ENCODE measurements at places on chromosomes 6 and 20.

DNA sequence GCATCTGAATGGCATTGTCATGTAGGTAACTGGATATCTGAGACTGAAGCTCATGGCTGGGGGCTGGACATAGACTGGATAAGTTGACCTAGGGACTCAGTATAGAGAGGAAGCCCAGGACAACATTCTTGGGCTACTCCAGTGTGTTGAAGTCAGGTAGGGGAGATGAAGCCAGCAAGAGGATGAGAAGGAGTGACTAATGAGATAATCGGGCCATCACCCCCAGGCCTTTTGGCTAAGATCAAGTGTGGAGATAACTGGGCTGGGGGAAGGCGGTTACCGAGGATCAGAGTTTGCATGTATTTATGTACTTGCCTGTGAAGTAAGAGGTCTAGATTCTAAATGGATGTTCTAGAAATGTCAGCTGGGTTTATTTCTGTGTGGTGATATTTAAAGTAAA lies 73.4 kb downstream of the ELOVL2 start:
- DNase-seq, result no peak

- DNase-seq, result no peak
These were observed 5.0 kb downstream of the COL21A1 start for GRCh38 chr6:56242346-56242745.

GRCh38 chr6:168184701-168185100 lies 105.7 kb upstream of the FRMD1 start:
- no peak for DNase-seq

- DNase-seq, result no peak
These were observed 149.8 kb upstream of the AKAP12 start for GRCh38 chr6:151089978-151090377.

- no peak for DNase-seq
These were observed 352.4 kb downstream of the LAMA2 start for GRCh38 chr6:129235167-129236000.

GRCh38 chr20:37095108-37095598 lies 644 bp downstream of the RBL1 start:
- DNase-seq, result peak; percentile 74

GRCh38 chr6:166019214-166019613 lies 148.4 kb downstream of the TBXT start:
- DNase-seq, result no peak

GRCh38 chr6:44023586-44024454 lies 103.4 kb downstream of the MRPL14 start:
- no peak for DNase-seq

DNA sequence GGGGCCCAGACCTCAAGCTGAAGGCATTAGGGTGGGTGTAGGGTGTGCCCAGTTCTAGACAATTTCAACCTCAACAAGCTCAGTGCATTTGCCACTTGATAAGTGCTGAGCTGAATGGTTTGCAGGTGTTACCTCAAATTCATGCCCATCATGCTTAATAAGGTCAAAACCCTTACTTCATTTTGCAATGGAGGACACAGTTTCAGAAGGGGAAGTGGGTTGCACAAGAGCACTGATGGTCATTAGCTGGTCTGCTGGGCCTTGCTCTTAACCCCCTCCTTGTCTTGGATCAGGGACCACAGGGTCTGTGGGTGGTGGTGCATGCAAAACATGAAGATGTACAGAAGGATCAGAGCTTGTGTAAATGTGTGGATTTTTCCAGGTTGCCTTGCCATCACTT lies 71.0 kb upstream of the SIRPA start:
- DNase-seq, result no peak

- DNase-seq, result peak; percentile 45
These were observed 38.7 kb upstream of the RIPOR2 start for GRCh38 chr6:24974182-24975171.

DNA sequence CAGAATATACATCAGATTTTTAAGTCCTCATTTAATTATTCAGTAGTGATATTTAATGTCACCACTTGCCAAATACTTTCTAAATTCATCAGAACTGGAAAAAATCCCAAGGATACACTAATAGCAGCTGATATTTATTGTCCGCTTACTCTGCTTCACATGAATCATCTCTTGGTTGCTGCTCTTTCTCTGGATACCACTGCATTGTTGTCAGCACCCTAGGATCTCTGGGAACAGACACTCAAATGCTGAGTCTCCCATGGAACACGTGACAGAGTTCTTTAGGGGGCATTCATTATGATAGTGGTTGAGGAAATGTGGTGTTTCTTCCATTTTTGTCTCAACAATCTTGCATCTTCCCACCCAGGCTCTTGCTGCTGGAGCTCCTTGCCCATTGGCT lies 318.0 kb downstream of the RFPL4B start:
- DNase-seq, result no peak

GRCh38 chr20:2224368-2224639 lies 71.5 kb upstream of the TGM3 start:
- no peak for DNase-seq

GRCh38 chr6:88547768-88548167 lies 381.6 kb upstream of the CNR1 start:
- DNase-seq, result no peak

- no peak for DNase-seq
These were observed 831.6 kb upstream of the EYS start for GRCh38 chr6:66538551-66539135.

GRCh38 chr6:159043251-159043650 lies 1.5 kb downstream of the TAGAP start:
- DNase-seq, result peak; percentile 67

DNA sequence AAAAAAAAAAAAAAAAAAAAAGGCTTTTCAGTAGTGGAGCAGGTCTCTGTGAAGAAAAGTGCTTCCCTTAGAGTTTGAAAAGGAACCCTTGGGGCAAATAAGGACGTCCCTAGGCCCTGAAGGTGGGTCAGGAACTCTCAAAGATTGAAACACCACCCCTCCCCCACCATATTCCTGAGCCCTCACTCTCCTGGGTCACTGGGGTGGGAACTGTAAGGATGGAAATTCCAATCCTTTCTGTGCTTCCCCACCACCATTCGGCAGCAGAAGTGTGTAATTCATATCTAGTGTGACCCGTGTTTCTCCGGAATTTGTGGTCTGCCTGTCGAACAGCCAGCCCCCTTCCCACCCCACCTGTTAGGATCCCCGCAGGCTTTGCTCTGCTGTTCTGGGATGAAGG lies 12.3 kb downstream of the CDYL start:
- DNase-seq, result no peak

DNA sequence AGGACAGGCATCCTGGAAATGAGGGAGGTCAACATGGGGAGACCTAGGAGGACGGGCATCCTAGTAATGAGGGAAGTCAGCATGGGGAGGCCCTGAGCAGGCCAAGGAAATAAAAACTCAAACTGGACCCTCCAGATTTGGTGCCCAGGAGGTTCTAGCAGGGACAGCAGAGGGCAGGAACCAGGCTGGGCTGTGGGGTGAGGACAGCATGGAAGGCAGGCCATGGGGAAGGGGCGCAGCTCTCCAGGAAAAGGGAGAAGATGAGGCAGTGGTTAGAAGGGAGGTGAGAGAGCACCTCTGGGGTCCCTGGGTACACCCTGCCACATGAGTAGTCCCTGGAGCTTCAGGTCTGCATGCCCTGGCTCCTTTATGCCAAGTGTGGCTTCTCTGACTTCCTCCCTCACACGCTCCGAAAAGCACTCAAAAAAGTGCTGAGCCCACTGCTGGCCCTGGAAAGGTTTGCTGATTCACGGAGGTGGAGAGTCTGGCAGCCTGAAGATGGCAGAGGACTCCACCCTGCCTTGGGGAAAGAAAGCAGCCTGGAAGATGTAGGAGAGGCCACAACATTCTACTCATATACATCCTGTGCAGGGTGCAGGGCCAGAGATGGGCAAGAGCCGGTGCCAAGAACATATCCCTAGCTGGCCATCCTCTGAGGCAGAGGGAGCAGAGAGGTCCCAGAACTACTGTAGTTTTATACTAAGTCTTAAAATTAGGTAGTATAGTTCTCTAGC lies 154.9 kb downstream of the MRPL14 start:
- DNase-seq, result no peak

DNA sequence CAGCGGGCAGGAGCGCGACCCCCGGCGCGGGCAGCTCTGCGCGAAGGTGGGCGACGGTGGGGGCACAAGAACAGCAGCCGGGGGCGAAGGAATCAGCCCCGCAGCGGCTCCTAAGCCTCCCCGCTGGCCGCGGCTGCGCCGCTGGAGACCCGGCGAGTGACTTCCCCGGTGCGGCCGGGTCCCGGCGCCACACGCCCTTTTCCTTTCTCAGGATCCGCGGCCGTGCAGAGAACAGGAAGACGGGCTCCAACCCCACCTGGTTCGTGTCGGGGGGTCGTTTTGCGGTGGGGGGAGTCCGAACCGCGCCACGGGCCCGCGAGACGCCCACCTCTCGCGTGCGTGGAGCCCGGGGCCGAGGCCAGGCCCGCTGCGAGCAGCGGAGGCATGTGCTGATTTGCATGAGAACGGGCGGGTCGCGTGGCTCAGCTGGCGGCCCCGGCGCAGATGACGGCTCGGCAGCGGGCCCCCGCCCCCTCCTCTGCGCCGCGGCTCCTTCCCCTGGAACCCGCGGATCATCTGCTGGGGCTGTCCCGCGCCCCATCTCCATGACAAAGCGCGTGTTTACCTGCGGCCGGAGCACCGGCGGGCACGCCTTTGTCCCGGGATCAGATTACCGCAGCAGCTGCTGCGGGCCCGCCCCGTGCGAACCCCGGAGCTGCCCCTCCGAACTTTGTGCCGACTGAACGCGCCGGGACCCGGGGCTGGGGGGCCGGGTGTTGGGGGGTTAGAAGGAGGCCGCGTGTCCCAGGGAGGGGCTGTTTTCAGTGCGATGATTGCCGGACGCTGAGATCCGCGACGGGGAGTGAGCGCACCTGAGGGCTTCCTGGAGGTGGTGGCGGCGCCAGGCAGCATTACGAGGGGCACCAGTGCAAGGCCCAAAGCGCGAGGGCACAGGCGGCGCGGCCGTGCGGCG lies 4.9 kb upstream of the DLL1 start:
- peak; percentile 31 for DNase-seq

DNA sequence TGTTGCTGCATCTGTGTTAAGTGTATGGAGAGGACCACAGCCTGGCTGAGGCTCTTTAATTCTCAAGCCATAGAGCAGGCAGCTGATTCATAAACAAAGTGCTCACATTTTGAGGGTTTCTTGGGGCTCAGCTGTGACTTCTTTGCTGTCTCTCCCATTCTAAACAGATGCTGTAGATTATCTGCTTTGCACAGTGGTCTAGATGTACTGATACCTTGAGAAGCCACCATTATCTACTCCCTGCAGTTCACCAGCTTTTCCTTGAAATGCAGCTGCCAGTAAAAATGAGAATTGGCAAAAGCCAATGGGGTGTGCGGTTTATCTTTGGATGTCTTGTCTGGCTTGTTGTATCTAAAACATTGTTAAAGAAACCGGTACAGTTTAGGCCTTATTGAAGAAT lies 5.2 kb upstream of the CNR1 start:
- no peak for DNase-seq

GRCh38 chr6:110687326-110687725 lies 127.9 kb downstream of the CDK19 start:
- DNase-seq, result no peak

All from central memory CD4-positive, alpha-beta T cell (primary cell).